IPS-NIHi11 (cell line): ENCODE measurements at places on chromosomes 5 and 9.

DNA sequence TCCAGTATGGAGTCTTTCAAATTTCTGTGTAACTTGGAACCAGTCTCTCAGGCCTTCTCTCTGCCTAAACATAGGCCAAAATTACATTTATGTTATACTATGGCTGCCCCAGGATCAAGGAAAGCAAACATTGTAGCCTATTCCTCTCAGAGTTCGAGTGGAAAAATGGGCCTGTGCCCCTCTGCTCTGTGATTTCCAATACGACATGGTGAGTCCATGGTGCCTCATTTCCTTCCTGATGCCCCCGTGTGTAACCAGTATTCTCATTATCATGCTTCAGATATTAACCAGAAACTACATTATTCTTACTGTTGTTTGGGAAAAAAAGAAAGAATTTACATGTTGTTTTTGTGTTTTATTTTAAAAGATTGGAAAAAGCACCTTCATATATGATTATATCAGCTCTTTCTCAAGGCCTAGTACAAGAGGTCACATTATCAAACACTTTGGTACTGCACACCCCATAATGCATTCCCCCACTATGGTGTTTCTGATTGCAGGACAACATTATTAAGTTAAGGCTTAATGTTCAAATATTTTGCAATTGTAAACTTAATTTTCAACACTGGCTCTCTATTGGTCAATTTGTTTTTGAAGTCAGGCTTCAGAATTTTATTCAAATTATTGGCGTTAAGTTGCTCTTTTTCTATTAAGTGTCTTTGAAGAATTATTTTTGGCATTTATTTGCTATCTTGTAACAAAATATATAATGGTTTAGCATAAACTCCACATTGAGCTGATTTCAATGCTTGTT is 151.8 kb upstream of the SLC27A6 start:
- DNase-seq: no peak

GRCh38 chr9:88007291-88007650 is 32.9 kb upstream of the CDK20 start:
- no peak for DNase-seq

GRCh38 chr5:55680353-55680752 is 31.8 kb downstream of the SLC38A9 start:
- no peak for DNase-seq

DNA sequence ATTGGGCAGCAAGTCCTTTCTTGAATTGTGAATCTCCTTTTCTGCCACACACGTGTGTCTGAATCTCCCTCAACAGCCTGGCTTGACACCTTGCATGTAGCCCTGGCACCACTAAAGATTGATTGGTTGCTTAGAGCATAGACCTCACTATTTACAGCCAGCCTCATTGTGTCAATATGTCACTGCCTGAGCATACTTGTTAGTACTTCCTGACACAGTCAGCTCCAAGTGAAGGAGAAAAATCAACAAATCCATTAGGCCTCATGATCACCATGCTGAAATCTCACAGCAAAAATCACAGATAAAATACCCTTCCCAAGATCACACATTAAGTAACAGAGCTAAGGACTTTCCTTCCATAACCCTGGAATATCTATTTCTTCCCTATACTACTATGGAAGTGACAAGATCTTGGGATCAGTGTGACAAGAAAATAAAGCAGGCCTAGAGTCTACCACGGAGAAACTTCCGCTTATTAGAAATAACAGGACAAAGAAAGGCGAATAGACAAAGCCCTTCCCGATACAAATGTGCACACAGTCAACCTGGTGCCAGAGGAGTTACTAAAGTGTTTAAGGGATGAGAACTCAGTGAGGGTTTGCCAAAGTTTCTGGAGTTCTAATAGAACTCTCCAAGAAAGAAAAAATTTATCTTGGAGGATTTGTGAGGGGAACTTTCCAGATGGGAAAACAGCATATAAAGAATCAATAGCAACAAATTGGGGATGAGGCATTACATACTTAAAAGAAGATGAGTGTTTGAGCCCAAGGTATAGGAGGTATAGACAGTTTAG is 5.6 kb upstream of the ARL15 start:
- DNase-seq: no peak

DNA sequence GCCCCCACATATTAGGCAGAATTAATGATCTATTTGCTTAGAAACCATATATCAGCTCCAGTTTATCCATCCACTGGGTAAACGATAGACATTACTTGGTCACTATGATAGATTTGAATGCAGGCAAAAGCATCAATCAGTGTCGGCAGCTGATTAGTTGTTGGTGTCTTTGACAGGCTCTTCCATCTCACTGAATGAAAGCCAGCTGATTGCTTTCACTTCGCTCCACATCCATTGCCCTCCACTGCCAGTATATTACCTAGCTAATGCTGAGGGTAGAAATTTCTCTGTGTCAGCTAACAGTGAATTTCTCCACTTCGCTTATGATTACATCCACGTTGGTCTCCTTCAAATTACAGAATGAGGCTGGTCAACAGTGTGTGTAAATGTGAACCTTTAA is 821.3 kb upstream of the TYRP1 start:
- DNase-seq: no peak

GRCh38 chr5:44909004-44909403 is 100.3 kb downstream of the MRPS30 start:
- no peak for DNase-seq

GRCh38 chr5:38757451-38758245 is 88.2 kb upstream of the OSMR start:
- no peak for DNase-seq

DNA sequence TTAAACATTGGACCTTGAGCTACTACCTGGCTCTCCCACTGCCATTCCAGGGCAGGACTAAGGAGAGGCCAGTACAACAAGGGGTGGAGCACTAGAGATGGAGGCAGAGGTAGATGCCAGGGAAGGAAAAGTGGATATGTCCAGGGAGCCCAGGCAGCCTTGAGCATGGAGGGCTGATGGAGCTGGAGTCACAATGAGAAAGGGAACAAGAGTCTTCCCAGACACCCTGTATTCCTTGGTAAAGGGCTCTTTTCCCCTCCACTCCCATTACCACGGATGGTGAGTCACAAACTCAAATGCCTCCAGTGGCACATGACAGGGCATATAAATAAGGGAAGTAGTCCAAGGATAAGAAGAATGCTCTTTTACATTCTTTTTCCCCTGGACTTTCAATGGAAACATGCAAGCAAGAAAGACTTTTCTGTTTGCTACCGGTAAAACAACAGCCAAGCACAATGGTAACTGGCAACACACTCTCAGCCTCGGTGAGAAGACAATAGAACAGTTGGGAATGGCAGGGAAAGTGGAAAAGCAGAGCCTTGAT is 16.7 kb downstream of the ERAP1 start:
- DNase-seq: no peak
